Camera-type eye (tissue), 1 donor: ENCODE measurements at places on chromosomes 4 and X. TPM values are rescaled to one million over a fixed set of nuclear protein-coding genes. Genes with fewer than 3 reads are reported as not detected.

The NKX1-1 gene
- total RNA-seq, result not detected

The TSPAN6 gene
- total RNA-seq, result 55.5 TPM

The KLHL13 gene
- total RNA-seq, result 36.2 TPM

The BTC gene
- 8.0 TPM for total RNA-seq

The RAB41 gene
- total RNA-seq, result not detected

The PRRG3 gene
- total RNA-seq, result 24.4 TPM

The GLOD5 gene
- not detected for total RNA-seq

The ABLIM2 gene
- total RNA-seq, result 13.5 TPM
